H1 (cell line): ENCODE measurements at places on chromosomes 12 and 14.

DNA sequence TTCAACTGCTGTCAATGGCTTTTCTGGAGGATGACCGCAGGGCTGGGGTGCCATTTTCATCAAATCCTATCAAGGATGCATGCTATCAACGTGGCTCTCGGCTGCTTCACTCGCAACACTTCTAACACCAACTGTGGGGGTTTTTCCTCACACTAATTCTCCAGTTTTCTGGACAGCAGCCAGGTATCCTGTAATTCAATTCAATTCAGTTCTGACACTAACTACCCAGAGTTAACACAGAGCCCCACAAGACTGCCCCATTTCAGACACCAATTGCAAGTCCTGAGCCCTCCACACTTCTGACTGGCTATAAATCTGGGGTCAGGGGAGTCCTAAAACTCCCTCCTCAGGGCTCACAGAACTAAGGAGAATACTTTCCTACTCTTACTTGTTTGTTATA, 55.3 kb upstream of the TMCC3 start:
- H3K27ac ChIP-seq = no peak overlapping the region
- H3K4me1 ChIP-seq = no peaks in the 10 kb centered on the region
- no peaks in the 10 kb centered on the region for H3K36me3 ChIP-seq
- H3K4me3 ChIP-seq = no peak overlapping the region
- DNase-seq = no peak

DNA sequence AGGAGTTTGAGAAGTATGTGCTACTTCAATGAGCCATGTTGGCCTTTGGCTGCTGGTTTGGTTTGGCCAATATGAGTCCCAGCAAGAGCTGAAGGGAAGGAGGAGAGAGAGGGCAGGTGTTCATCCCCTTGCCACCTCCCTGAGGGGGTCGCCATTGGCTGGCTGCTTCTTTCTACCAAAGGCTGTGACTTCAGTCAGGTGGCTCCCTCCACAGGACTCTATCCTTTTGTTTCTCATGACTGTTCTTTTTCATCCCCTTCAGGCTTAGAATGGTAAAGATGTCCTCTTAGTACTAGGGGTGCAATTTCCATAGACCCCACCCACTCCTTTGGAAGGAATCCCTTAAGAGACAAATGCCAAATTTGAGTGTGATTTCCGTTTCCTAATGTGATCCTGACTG, 31.2 kb upstream of the OTOGL start:
- no peaks in the 10 kb centered on the region for H3K36me3 ChIP-seq
- DNase-seq = peak; percentile 59
- H3K4me3 ChIP-seq = no peak overlapping the region
- H3K27ac ChIP-seq = no peak overlapping the region

DNA sequence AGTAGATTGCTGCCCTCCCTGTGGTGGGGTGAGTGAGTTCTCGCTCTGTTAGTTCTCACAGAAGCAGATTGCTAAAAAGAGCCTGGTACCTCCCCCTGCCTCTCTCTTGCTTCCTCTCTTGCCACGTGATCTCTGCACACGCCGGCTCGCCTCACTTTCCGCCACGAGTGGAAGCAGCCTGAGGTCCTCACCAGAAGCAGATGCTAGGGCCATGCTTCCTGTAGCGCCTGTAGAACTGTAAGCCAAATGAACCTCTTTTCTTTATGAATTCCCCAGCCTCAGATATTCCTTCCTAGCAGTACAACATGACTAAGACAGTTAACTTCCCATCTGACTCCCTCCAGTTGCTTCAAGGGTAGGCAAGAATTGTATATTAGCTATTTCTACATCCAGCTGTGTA, 76.2 kb downstream of the ETV6 start:
- no peak overlapping the region for H3K4me3 ChIP-seq
- H3K36me3 ChIP-seq = no peaks in the 10 kb centered on the region
- no peak overlapping the region for H3K27ac ChIP-seq
- no peak for DNase-seq
- peaks cover 3% of the 10 kb centered on the region; the same call in 1 of the 2 replicates for H3K4me1 ChIP-seq
- no peaks in the 10 kb centered on the region for H3K27me3 ChIP-seq

DNA sequence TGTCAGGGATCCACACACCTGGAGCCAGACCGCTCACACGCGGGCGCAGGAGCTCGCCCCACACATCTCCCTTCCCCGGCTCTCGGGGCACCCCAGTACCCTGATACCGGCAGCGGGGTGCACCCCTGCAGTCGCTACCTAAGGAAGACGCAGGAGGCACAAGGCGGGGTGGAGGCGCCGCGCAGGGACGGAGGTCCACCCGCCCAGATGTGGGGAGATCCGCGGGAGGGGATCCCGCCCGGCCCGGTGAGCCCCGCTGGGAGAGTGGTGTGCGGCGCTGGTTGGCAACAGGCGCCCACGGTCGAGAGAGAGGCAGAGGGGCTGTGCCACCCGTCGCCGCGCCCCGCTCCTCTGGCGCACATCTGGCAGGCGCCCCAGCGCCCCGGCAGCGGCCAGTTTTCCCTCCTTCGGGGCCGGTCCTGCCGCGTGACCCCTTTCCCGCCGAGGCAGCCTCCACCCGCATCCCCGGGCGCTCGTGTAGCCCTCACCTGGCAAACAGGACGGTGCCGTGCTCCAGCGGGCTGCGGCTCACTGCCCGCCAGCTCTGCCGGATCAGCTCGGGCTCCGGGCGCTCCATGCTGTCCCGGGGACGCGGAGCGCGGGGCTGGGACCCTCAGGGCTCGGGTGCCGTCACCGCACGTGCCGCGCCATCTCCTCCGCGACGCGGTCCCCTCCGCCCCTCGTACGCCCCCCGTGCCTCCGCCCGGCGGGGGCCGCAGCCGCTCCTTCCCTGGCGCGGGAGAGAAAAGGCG, 469 bp downstream of the NGB start:
- peak overlapping the region; percentile 59 for H3K4me3 ChIP-seq
- H3K27ac ChIP-seq = no peak overlapping the region
- DNase-seq = no peak
- peaks cover 46% of the 10 kb centered on the region for H3K27me3 ChIP-seq

DNA sequence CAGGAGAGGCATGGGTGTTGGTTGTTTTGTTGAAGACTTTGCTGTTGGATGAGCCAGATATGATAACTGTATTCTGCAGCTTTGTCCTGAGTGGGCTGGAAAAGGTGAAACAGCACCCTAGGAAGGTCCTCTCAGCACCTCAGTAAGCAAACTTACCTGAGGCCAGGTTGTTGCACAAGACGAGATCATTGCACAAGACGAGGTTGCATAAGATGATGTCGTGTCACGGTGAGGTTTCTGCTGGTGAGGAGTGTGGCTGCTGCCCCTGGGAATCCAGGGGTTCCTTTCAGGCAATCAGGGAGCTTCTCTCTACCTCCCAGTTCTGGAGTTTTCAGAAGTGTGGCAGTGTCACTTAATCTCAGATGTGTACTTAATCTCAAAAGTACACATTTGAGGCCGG, 85.6 kb downstream of the GLT1D1 start:
- no peaks in the 10 kb centered on the region for H3K36me3 ChIP-seq
- no peak overlapping the region for H3K4me3 ChIP-seq
- H3K4me1 ChIP-seq = no peaks in the 10 kb centered on the region
- no peak overlapping the region for H3K27ac ChIP-seq
- H3K27me3 ChIP-seq = no peaks in the 10 kb centered on the region; the same call in 1 of the 2 replicates

DNA sequence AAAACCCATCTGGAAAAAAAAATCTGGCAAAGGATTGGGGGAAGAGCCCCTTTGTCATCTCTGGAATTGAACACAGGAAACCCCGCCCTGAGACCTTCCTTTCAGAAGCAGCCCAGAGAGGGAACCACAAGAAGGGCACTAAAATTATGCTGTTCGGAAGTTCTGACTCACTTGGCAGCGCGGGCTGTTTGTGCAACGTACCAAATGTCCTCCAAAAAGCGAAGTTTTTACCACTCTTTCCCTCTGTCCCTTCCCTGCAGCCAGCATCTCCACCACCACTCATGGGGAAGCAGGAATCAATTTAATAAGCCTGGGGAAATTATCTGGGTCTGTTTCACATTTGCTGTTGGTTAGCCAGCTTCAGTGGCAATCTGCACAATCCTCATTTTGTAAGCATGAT, 3.2 kb upstream of the SYNE3 start:
- DNase-seq = no peak
- H3K4me3 ChIP-seq = no peak overlapping the region
- no peaks in the 10 kb centered on the region for H3K36me3 ChIP-seq
- H3K27me3 ChIP-seq = peaks cover 4% of the 10 kb centered on the region

GRCh38 chr12:120836114-120836684, 68.0 kb downstream of the SPPL3 start:
- 0 out of 2 replicates have a peak, but pooled peaks cover 7% of the 10 kb centered on the region for H3K4me1 ChIP-seq
- no peak for DNase-seq
- no peaks in the 10 kb centered on the region for H3K36me3 ChIP-seq
- no peak overlapping the region for H3K4me3 ChIP-seq
- no peaks in the 10 kb centered on the region for H3K27me3 ChIP-seq
